ENCODE measurements at places on chromosomes 2 and 18.

DNA sequence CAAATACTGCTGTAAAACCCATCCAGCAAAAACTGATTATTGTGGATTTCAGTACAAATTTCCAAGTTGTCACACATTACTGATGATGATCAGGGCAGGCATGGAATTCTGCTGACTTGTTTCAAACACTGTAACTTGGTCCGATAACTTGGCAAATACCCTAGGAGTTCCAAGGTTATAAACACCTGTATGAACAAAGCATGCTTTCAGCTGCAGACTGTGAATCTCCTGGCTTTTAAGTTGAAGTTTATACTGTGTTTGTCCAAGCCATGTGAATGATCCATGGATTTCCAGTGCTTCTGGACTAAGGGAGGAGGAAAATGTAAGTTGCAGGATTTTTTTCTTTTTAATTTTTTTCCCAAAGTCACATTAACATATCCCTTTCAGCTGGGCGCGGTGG, 70.0 kb upstream of the SLC25A52 start:
- no peak for DNase-seq

DNA sequence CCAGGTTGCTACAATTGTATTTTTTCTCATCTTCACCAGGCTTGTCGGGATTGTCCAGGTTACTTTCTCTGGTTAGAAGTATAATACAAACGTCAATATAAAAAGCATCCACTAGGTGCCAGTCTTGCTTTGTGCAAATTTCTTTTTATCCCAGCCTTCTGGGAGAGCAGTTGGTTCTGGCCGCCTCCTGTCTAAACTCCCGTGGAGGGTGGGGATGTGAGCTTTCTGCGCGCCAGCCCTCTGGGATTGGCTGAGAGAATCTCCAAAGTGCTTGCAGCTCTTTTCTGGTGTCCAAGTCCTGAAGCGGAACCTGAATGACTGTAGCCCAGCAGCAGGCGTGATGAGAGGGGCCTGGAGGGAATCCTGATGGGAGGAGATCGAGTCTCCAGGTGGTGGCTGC, 22.4 kb upstream of the TOGARAM2 start:
- DNase-seq: no peak

DNA sequence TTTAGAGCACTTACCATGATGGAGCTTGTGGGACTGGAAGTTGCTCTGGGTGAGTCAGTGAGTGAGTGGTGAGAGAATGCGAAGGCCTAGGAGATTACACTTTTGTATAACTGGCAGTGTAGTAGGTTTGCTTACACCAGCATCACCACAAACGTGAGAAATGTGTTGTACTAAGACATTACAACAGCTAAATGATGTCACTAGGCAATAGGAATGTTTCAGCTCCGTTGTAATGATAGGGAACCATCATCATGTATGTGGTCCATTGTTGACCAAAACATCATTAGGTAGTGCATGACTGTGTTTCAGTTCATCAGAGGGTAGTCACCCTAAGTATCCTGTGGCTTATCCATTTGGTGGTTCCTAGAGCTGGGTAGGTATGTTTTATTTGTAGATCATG, 11.9 kb downstream of the ZNF407 start:
- no peak for DNase-seq

DNA sequence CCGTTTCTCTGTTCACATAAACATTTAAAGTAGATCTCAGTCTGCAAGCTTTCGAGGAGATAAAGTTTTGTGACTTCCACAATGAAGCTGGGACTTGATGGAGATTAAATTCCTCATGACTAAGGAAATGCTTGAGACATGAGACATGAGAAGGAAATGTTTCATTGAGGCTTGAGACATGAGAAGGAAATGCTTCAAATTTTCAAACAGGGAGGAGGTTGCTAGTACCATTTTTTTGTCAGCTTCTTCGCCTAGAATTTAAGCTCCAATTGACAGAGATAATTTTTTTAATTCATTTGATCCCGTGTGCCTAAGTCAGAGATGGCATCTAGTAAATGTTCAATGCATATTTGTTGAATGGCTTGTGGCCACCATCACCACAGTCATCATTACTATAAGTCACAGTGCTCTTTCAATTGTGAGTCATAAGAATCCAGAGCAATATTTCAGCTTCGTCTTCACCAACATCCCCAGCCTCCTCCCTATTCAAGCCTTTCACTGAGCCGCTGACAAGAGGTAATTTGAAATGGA, 543 bp upstream of the MARCHF4 start:
- no peak for DNase-seq

GRCh38 chr18:40222776-40223175, 1732.3 kb upstream of the PIK3C3 start:
- no peak for DNase-seq
